A549 treated with CpdA at 1 μM for 4 hours (cell line): ENCODE measurements at places on chromosomes 13 and 19. TPM values are rescaled to one million over a fixed set of nuclear protein-coding genes. Genes with fewer than 3 reads are reported as not detected.

The POU2F2 gene
- 0.27 to 0.55 TPM (median 0.48 TPM) in 5 replicates for total RNA-seq

The TMEM190 gene
- 1.6 to 2.7 TPM (median 1.8 TPM) in 5 replicates for total RNA-seq

The IGLON5 gene
- total RNA-seq: 0.02 to 0.06 TPM (median 0.05 TPM) in 3 of 5 replicates, not detected in the others

The ZNF560 gene
- not detected in 5 replicates for total RNA-seq

The LIPE gene
- total RNA-seq: 1.6 to 3.1 TPM (median 2.3 TPM) in 5 replicates
